Central memory CD4-positive, alpha-beta T cell (primary cell): ENCODE measurements at places on chromosomes 5 and 9.
A peak's percentile ranks its signal among the peaks of the same experiment; 100 is the strongest.

DNA sequence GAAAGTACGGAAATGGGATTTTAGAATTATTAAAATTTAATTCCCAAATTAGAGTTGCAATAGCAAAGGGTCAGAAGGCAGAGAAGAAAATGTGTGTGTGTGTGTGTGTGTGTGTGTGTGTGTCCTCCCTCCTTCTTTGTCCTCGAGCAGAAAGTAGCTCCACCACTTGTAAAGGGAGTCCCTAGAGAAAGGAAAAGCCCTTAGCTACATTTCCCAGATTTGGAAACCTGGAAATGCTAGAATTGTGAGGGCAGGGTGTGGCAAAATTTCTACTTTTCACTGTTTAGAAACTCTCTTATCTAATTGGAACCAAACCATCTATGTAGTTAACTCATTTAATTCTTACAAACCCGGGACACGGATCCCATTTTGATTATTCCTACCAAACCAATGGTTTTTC is 33.2 kb upstream of the LIFR start:
- DNase-seq: no peak

GRCh38 chr5:100311806-100312205 is 223.4 kb upstream of the FAM174A start:
- no peak for DNase-seq

DNA sequence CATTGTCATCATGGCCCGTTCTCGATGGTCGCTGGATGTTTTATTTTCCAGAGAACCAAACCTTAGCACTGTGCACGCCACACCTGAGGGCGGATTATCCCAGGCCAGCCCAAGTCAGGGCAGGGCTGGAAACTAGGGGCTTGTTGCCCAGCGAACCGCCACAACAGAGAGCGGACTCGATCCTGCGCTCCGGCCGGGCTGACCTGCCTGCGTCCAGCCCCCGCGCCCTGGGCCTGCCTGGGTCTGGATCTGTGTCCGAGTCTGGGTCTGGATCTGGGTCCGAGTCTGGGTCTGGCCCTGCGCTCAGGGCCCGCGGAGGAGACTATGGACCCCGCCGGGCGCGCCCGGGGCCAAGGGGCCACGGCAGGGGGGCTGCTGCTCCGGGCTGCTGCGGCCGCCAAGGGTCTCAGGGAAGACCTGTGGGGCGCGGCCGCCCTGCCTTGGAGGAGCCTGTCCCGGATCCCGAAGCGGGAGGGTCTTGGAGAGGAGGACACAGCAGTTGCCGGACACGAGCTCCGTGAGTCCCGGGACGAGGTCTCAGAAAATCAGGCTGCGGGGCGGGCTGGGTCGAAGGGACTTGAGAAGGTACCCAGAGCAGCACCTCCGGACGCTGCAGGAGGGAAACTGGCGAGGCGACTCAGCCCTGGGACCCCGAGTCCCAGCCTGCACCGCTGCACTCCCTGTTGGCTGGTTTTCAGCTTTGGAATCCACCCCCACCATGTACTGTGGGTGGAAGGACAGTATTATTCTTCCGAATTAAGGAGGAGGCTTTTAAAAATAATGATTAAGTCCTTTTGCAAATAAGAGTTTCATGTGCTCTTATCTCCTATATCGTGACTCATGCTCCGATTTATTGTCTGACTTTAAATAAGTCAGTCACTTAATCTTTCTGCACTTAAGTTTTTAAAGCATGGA is at the start of gene ANKDD1B:
TSS of gene ANKDD1B (plus strand) at position 143 of the 915 bp plus-strand sequence. CDS start at position 325, 182 bp downstream.
- DNase-seq: no peak

DNA sequence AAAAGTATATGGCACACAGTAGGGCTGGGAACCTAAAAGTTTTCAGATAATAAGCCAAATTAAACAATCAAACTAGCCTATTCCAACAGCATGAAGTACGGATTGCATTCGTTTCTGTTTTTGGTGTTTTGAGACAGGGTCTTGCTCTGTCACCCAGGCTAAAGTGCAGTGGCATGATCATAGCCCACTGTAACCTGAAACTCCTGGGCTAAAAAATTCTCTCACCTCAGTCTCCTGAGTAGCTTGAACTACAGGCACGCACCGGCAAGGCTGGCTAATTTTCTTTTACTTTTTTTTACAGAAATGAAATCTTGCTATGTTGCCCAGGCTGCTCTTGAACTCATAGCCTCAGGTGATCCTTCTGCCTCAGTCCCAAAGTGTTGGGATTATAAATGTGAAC is 5.2 kb downstream of the RFX3 start:
- no peak for DNase-seq

GRCh38 chr9:137128862-137129455 is 10.0 kb upstream of the GRIN1 start:
- DNase-seq: no peak

DNA sequence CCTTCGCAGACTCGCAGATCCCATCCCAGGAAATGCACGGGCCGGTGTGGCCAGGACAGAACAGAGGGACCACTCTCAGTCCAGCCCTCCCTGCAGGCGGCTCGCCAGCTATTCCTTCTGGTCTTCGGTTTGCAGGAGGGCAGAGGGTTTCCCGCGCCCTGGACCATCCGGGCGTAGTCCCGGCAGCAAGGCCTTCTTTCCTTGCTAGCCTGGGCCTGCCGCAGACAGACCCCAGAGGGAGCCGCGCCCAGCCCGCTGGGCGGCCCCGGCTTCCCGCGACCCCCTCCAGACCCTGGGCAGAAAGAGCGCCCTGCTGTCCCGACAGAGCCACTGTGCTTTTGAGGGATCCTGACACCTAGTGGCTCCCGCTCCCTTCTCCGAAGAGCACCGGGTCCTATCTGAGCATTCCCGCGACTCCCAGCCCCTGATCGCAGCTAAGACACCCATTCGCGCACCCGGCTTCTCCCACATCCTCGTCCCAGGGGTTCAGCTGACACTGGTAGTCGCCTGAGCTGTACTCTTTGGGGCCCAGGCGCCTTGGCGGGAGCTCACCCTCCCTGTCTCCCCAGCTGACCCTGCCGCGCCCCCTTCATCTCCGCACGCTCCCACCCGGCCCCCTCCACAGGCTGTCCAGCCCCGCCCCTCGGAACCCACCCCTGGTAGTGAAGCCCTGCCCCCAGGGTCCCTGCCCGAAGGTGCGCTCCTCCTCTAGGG is 1.1 kb downstream of the CFAP90 start:
- no peak for DNase-seq

GRCh38 chr9:121237916-121238315 is 30.0 kb upstream of the GSN start:
- no peak for DNase-seq

DNA sequence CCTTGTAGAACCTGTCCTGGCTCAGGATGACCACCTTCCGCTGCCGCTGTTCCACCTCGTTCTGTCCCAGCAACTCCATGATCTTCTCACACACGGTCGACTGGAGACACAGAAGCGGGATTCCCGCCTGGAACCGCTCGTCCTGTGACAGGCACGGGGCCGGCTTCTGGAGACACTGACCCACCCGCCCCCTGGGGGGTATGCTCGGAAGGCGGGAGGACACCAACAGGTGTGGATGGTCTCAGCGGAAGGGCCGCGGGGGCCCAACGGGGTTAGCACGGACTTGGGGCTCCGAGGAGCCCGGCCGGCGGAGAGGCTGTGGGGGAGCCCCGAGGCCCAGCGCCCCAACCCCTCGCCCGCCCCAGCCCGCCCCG is 530 bp downstream of the UCK1 start:
- no peak for DNase-seq

GRCh38 chr5:157266286-157267007 is 524 bp downstream of the CYFIP2 start:
- DNase-seq: peak; percentile 44

- no peak for DNase-seq
Observed at GRCh38 chr9:100083448-100084127, 15.2 kb downstream of the ERP44 start.

DNA sequence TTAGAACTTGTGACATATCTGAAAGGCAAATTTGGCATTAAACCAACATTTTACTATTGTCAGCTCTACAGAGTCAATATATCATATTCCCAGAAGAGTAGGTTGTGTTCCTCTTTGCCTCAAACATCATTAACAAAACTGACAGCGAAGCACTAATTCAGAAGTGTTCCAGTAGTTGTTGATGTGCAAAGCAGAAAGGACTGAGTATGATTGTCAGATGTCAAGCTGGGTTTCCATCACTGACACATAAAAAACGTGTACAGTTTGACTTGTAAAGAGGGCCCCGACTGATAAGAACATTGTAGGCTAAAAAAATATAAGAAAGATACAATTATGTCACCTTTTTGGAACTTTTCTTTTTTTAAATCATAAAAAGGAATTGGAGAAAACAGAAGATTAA is 101.5 kb upstream of the ZNF608 start:
- DNase-seq: no peak

- DNase-seq: no peak
Observed at GRCh38 chr5:82259172-82259800, 18.9 kb downstream of the RPS23 start.

DNA sequence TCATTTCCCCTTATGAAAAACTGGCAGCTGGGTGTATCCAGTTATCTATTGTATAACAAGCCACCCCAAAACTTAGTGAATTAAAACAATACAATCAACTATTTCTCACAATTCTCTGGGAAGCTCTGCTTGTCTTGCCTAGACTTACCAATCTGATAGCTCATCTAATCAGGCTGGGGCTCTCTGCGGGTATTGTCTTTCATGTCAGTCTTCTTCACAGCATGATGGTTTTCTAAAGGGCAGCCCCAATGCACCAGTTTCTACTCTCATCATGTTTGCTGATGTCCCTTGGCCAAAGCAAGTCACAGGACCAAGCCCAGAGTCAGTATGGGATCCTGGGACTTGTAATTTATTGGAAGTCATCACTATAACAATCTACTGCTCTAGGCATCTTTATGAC is 433.5 kb downstream of the KIAA0825 start:
- DNase-seq: no peak

- DNase-seq: no peak
Observed at GRCh38 chr9:121297389-121297788, 29.4 kb downstream of the GSN start.

GRCh38 chr9:109507421-109507838 is 9.3 kb upstream of the PTPN3 start:
- DNase-seq: no peak

- DNase-seq: no peak
Observed at GRCh38 chr5:33343676-33344327, 97.0 kb upstream of the TARS1 start.

DNA sequence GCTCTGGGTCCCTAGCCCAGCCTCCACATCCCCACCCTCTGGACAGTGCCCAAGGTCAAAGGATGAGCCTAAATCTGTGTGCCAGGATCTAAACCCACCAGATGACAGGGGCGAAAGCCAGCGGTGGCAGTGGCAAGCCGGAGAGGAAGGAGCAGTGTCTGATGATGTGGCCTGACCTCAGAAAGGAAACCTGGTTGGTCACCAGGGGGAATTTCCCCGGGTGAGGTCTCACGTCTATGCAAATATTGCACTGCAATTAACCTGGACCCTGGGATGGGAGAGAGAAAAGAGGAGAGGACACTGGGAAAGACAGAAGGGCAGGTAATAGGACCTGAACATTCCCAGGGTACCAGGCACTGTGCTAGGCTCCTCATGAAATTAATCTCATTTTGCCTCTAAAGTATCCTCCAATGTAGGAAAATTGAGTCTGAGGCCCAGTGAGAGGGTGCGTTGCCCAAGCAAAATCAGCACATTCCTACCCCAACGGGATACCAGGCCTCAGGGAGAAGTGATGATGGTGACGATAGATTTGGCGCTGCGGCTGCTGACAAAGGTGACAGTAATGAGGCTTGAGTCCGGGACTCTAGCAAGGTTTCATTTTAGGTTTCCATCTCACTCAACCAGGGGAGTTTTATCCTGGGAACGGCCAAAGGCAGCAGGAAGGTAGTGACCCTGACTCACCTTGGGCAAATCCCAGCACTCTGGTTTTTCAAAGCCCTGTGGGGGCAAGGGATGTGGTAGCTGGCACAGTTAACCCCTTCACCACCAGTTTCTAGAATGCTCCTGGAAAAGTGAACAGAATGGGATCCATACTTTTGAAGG is 13.4 kb upstream of the TNIP1 start:
- DNase-seq: peak; percentile 43

- no peak for DNase-seq
Observed at GRCh38 chr5:106014262-106014661, 1656.5 kb downstream of the EFNA5 start.

DNA sequence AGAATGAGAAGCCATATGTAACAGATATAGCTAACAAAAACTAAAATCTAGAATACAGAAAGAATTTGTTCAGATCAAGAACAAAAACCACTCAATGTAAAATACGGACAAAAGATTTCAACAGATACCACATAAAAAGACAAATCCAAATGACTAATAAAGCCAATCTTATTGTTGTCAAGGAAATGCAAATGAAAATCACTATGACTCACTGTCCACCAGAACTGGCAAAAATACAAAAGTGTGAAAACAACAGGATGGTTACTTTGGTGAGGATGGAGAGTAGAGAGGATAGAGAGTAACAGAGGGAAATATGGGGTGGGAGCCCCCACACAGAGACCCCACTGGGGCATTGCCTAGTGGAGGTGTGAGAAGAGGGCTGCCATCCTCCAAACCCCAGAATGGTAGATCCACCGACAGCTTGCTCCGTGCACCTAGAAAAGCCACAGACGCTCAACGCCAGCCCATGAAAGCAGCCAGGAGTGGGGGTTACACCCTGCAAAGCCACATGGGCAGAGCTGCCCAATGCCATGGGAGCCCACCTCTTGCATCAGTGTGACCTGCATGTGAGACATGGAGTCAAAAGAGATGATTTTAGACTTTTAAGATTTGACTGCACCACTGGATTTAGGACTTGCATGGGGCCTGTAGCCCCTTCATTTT is 15.2 kb upstream of the RHOBTB3 start:
- DNase-seq: no peak

- no peak for DNase-seq
Observed at GRCh38 chr5:150490296-150490669, 17.6 kb upstream of the NDST1 start.

- no peak for DNase-seq
Observed at GRCh38 chr9:88425538-88425950, 37.3 kb downstream of the SPIN1 start.

DNA sequence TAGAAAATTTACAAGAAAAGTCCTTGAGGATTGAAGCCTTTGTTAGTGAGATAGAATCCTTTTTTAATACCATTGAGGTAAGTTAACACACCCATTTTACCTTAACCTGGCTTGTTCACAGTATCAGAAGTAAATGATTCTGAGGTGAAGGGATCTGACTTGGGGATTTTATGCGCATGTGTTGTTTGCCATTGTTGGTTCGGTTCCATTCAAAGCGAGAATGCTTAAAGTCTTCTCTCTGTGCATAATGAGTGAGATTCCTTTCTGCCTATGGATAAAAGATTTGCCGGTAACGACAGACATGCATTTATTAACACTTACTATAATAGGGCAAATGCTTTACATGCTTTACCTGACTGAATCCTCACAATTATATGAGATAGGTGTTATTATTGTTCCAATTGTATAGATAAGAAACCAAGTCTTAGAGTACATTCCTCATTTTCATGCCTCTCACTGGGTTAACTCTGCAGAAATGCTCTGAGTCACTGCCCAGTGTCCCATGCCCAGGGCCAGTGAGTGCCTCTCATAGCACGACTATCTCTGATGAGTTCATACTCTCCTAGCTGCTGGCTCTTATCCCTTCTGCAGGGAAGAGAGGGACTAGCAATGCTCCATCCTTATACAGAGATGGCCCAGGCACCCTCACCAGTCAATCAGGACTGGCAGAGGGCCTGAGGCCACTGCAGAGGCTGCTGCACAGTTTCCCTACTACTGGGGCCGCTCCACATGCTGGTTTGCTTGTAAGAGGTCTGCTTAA is 54.4 kb downstream of the CMYA5 start:
- no peak for DNase-seq

GRCh38 chr9:136653323-136654079 is 9.2 kb upstream of the EGFL7 start:
- DNase-seq: no peak

- DNase-seq: no peak
Observed at GRCh38 chr5:15844253-15844652, 335.3 kb downstream of the MARCHF11 start.
